ENCODE measurements at places on chromosomes 13 and 19.

GRCh38 chr13:44030615-44031014 lies 150.9 kb downstream of the LACC1 start:
- DNase-seq = no peak

DNA sequence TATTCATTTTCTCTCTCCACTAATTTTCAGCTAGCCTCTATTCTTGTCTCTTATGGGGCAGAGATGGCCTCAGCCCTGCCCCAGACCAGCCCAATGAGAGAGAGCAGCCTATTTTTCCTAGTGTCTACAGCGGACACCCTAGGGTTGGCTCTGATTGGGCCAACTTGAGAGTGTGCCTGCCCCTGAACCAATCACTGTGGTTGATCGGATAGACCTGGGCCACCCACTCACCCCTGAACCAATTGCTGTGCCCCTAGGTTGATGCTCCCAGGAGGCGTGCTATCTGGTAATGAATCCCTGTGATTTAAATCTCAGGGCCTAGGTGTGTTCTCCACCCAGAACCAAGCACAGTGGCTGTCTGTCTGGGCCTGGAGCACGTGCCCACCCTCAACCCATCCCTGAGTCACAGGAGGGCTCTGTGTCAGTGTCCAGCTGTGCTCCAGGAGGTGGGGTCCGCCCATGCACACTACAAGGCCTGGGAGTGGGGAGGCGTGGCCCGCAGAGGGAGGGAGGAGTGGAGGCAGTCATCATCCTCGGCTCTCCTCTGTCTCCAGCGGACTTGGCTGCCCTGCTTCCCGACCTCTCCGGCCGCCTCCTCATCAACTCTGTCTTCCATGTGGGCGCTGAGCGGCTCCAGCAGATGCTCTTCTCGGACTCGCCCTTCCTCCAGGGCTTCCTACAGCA lies 14.9 kb upstream of the SCN1B start:
- no peak for DNase-seq

- DNase-seq = no peak
Observed at GRCh38 chr13:73286177-73286576, 227.4 kb downstream of the KLF5 start.

DNA sequence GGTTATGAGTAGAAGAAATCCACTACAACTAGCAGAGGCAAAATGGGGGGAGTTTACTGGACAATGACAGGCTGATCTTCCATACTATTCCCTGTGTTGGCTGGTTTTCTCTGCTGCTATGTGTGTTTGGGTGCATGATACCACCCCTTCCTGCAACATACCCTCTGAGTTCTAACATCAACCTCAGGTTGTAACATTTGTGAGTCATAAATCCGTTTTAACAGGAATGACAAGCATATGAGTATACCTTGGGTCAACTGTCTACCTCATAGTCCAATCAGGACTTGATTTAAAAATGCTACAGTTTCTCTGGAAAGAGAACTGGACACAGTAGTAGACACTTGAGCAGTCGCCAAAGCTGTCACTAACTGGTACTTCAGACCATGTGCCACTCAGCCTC lies 422.9 kb downstream of the KCTD12 start:
- DNase-seq = no peak

DNA sequence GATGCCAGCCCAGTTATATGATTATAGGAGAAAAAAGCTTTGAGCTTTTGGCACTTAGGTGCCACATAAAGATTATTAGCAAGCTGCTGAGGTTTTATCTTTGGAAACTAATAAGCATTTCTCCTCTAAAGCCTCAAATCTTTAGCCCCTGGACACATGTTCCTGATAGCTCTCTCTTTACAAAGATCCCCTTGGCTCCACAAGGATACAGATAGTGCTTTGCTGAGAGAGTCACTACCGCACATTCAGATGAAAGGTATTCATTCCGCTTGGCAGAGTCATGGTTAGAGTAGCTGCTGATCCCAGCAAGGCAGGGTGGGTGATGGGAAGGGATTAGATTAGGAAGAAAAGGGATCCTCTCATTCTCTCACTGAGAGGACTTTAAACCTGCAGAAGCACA lies 28.2 kb upstream of the PSG7 start:
- DNase-seq = no peak

DNA sequence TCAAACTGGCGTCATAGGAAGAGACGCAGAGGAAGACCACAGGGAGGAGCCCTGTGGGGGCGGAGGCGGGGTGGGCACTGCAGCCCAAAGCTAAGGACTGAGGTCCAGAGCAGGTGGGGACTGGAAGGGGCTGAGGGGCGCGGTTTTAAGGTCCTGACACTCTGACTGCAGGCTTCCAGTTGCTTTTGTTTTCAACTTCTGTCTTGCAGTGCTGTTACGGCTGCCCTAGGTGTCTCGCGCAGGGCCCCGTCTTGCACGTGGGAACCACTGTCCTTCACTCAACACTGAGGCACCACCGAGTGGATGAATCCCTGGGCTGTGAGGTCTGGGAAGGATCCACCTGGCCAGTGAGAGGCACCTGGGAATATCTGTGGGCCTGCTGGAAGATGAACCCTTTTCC lies 76.0 kb downstream of the TEX29 start:
- DNase-seq = no peak

DNA sequence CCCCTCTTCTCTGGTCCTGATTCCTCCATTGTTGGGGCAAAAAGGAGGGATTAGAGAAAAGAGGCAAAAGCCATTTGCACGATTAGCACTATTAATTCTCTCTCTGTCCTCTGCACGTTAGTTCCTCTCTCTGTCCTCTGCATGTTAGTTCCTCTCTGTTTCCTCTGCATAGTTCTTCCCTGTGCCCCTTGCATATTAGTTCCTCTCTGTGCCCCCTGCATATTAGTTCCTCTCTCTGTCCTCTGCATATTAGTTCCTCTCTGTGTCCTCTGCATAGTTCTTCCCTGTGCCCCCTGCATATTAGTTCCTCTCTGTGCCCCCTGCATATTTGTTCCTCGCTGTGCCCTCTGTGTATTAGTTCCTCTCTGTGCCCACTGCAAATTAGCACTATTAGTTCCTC lies 847.2 kb upstream of the GPC6 start:
- DNase-seq = no peak

Measured in lung microvascular endothelial cell (primary cell).